CD4-positive, alpha-beta memory T cell (primary cell): ENCODE measurements at places on chromosomes 7 and 10. TPM values are rescaled to one million over a fixed set of nuclear protein-coding genes. Genes with fewer than 3 reads are reported as not detected.

- peaks cover 9% of the 10 kb centered on the region for H3K36me3 ChIP-seq
- H3K27ac ChIP-seq = no peak overlapping the region
- no peak overlapping the region for H3K4me3 ChIP-seq
- no peak for DNase-seq
- H3K27me3 ChIP-seq = no peaks in the 10 kb centered on the region
- H3K4me1 ChIP-seq = peaks cover 23% of the 10 kb centered on the region
Observed at GRCh38 chr10:110244550-110244949, 37.1 kb downstream of the MXI1 start.

DNA sequence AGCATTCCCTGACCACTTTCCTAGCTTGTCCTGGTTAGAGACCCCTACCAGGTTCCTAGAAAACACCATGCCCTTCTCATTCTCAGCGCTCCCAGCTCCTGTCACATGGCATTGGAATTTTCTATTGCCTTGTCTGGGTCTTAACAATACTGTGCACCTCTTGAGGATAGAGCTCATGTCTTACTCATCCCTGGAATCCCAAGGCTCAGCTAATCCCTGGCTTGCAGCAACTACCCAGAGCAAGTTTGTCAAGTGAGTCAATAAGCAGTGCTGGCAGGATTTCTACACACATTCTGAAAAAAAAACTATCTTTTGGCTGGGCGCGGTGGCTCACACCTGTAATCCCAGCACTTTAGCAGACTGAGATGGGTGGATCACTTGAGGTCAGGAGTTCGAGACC lies 11.7 kb upstream of the PRDX3 start:
- peaks cover 12% of the 10 kb centered on the region for H3K4me1 ChIP-seq
- H3K4me3 ChIP-seq = no peak overlapping the region
- no peak overlapping the region for H3K27ac ChIP-seq
- no peaks in the 10 kb centered on the region for H3K27me3 ChIP-seq
- H3K36me3 ChIP-seq = no peaks in the 10 kb centered on the region

DNA sequence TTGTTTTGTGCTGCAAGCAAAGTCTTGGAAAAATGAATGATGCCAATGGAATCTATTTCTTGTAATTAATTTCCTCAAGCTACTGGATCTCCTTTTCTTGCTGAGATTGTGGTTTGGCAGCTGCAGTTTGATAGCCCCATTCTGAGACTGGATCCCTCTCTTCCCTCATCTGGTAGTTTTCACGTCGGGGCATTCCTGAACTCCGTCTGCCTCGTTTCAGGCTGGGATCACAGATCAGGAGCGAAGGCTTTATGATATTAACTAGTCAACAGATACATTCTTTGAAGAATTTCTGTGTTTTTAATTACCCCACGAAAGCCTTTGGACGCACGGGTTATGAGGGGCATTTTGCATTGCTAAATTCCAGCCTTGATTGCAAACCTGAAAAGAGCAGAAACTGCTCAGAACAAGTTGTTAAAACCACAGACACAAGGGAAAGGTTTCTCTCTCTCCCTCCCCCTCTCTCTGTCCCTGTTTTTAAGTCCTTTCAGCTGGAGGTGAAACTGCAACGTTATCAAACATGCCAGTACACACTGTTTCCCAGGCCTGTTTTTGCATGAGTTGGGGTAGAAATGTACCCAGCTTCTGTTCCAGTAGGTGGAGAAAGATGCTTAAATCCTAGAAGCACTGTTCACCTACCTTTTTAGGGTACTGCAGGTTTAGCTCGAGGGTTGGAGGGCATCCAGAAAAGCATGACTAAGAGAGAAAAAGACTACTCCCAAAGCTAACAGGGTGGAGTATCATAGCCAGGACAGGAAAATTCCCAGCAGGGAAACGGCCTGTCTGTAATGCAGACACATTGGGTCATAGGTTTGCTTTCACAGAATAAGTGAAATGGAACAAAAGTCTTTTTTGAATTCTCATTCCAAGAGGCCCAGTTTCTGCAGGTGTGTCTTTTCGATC lies 124.3 kb downstream of the CUX1 start:
- H3K4me1 ChIP-seq = no peaks in the 10 kb centered on the region
- no peak overlapping the region for H3K27ac ChIP-seq
- no peak overlapping the region for H3K4me3 ChIP-seq
- H3K36me3 ChIP-seq = no peaks in the 10 kb centered on the region
- no peaks in the 10 kb centered on the region for H3K27me3 ChIP-seq

- H3K36me3 ChIP-seq = no peaks in the 10 kb centered on the region
- H3K27ac ChIP-seq = no peak overlapping the region
- DNase-seq = no peak
- H3K27me3 ChIP-seq = no peaks in the 10 kb centered on the region
- H3K4me1 ChIP-seq = no peaks in the 10 kb centered on the region
Observed at GRCh38 chr10:88162852-88163251, 299.4 kb downstream of the PTEN start.

DNA sequence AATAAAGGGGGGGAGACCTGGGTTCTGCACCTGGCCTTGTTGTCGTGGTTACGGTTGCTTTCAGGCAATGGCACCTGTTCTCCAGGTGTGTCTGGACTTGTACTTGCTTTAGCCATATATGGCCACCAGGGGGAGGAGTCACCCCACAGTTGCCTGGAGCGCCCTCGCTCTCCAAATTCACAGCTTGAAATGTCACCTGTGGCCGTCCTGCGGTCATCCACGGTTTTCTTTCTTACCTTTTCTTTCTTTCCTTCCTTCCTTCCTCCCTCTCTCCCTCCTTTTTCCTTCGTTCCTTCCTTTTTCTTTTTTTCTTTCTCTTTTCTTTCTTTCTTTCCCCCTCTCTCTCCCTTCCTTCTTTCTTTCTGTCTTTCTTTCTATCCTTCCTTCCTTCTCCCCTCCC lies 157.2 kb upstream of the ZNF92 start:
- H3K27ac ChIP-seq = no peak overlapping the region
- H3K4me1 ChIP-seq = no peaks in the 10 kb centered on the region
- peak; percentile 70 for DNase-seq

DNA sequence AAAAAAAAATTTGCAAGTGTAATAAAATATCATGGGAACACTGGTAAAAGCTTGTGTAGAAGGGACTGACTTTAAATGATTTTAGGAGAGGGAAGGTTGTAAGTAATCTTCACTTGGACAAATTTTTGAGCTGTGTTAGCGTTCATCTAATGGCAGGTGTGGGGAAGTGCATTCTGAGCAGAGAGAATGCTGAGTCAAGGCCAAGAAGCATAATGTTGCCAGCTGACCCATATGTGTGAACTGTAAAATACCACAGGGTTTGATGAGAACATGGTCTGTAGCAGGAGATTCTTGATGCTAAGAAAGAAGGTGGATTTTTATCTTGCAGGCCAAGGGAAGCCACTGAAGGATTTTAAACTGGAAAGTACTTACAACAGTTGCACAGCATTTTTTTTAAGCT lies 98.2 kb upstream of the ZNF32 start:
- no peaks in the 10 kb centered on the region for H3K27me3 ChIP-seq
- H3K4me1 ChIP-seq = no peaks in the 10 kb centered on the region
- H3K4me3 ChIP-seq = no peak overlapping the region
- no peak overlapping the region for H3K27ac ChIP-seq

GRCh38 chr7:128831178-128831993 lies 1.2 kb downstream of the FLNC start:
- DNase-seq = no peak
- H3K4me1 ChIP-seq = peaks cover 19% of the 10 kb centered on the region

- H3K4me3 ChIP-seq = no peak overlapping the region
- no peaks in the 10 kb centered on the region for H3K27me3 ChIP-seq
- H3K27ac ChIP-seq = no peak overlapping the region
- H3K4me1 ChIP-seq = no peaks in the 10 kb centered on the region
- no peak for DNase-seq
Observed at GRCh38 chr10:126301701-126302475, 86.4 kb downstream of the ADAM12 start.

- no peak for DNase-seq
- no peaks in the 10 kb centered on the region for H3K27me3 ChIP-seq
- H3K4me1 ChIP-seq = no peaks in the 10 kb centered on the region
- no peaks in the 10 kb centered on the region for H3K36me3 ChIP-seq
- no peak overlapping the region for H3K27ac ChIP-seq
Observed at GRCh38 chr10:67869996-67870395, 14.5 kb upstream of the SIRT1 start.

DNA sequence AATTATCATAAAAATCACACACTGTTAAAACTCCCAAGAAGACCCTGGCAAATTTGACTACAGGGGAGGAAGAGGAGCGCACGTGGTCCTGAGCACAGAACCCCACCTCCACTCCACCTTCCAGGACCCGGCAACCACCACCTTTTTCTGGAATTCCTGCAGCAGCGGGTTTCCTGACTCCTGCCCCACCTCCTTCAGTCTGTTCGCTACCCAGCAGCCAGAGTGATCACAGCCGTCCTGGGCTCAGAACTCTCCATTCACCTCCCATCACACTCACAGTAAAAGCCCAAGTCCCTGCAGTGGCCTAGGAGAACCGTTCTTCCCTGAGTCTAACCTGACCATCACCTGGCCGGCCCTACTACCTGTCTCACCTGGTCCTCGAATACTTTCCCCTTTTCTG lies 107.4 kb upstream of the FAM204A start:
- H3K4me1 ChIP-seq = no peaks in the 10 kb centered on the region
- DNase-seq = no peak
- no peaks in the 10 kb centered on the region for H3K27me3 ChIP-seq
- H3K36me3 ChIP-seq = no peaks in the 10 kb centered on the region
- H3K4me3 ChIP-seq = no peak overlapping the region

DNA sequence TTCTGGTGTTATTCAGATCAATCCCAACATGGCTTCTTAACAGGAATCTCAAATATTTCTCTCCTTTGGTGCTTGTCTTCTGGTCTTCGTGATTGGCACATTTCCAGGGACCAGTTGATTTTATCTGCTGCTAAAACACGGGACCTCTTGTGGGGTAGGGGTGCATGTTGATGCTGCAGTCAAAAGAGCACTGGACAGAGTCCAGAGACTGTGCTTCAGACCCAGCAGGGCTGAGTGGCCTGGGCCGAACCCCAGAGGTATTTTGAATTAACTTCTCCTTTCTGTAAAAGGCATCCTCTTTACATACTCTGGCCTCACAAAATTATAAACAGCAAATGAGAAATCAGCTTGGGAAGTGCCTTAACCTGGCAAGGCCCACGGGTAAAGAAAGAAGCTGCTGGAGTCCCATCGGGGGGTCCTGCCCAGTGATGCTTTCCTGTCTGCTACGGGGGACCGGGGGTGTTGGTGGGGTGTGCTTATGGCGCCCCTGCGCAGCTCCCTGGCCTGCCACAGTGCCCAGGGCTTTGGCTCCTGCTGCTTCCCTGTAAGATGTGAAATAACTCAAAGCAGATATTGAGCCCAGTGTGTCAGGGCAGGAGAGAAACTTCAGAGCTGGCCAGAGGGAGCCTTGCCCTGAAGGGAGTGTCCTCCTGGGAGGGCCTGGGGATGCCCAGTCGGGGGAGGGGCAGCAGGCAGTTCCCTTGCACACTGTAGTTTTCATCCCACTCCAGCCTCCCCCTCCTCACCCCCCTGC lies 230.5 kb downstream of the TCF7L2 start:
- no peaks in the 10 kb centered on the region for H3K27me3 ChIP-seq
- no peak for DNase-seq
- no peaks in the 10 kb centered on the region for H3K36me3 ChIP-seq
- H3K27ac ChIP-seq = no peak overlapping the region
- no peaks in the 10 kb centered on the region for H3K4me1 ChIP-seq

- no peaks in the 10 kb centered on the region for H3K27me3 ChIP-seq
- no peak overlapping the region for H3K4me3 ChIP-seq
- no peaks in the 10 kb centered on the region for H3K36me3 ChIP-seq
- H3K27ac ChIP-seq = no peak overlapping the region
- H3K4me1 ChIP-seq = no peaks in the 10 kb centered on the region
Observed at GRCh38 chr7:133183969-133184368, 68.9 kb upstream of the EXOC4 start.

DNA sequence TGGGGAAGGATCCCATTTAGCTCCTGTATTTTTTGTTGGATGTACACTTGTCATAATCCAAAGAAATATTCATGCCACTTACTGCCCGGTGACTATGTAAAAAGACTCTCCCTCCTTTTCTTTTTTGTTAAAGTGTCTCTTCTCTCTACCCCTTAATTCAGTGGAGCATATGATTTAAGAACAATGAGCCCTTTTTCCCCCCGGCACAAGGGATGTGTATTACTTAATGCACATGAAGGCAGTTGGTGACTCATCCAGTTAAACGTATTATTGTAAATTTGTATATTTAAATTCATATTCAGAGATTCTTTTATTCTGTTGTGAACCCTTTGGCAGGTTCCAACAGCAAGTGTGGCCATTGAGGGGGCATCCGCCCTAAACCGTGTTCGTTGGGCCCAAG lies 241.9 kb downstream of the SLC25A13 start:
- no peak overlapping the region for H3K27ac ChIP-seq
- no peak for DNase-seq
- H3K36me3 ChIP-seq = no peaks in the 10 kb centered on the region
- H3K4me3 ChIP-seq = no peak overlapping the region
- H3K4me1 ChIP-seq = peaks cover 10% of the 10 kb centered on the region
- H3K27me3 ChIP-seq = peaks cover 15% of the 10 kb centered on the region

DNA sequence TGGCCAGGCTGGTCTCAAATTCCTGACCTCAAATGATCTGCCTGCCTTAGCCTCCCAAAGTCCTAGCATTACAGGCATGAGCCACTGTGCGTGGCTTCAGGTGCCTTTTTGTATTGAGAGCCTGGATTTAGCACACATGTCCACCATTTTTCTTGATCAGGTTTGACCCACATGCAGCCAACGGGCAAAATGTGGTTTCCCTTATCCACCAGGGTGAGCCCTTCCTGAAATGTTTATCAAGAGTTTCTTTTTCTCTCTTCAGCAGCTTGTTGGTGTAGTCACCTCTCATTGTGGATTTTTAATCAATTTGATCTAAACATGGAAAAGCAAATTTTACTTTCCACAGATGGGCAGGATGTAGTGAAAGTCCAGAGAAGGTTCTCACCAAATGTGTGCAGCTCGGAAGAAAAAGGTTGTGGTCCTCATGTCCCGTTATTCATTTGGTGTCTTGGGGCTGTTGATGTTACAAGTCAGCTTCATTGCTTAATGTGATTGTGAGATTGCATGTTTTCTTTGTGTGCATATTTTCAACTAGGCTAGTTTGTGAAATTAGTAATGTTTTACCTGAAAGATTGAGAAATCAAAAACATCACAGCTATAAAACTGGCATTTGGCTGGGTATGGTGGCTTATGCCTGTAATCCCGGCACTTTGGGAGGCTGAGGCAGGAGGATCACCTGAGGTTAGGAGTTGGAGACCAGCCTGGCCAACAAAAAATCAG lies 28.9 kb downstream of the GUSB start:
- no peaks in the 10 kb centered on the region for H3K36me3 ChIP-seq
- DNase-seq = no peak
- no peaks in the 10 kb centered on the region for H3K4me1 ChIP-seq
- H3K4me3 ChIP-seq = no peak overlapping the region
- no peak overlapping the region for H3K27ac ChIP-seq

GRCh38 chr10:49115015-49115795 lies at the start of gene VSTM4:
Gene VSTM4, minus strand, starts transcription at chr10:49115522. Its CDS starts 37 bp downstream, at chr10:49115485.
- no peaks in the 10 kb centered on the region for H3K4me1 ChIP-seq
- no peaks in the 10 kb centered on the region for H3K36me3 ChIP-seq
- DNase-seq = no peak
- H3K27me3 ChIP-seq = peaks cover 3% of the 10 kb centered on the region
- no peak within 1 kb of the TSS for H3K27ac ChIP-seq

The NSMCE4A gene
- 74.8 TPM for total RNA-seq

The KIAA1549 gene
- 0.06 TPM for total RNA-seq

The OR6V1 gene
- not detected for total RNA-seq

The TMEM236 gene
- 0.17 TPM for total RNA-seq

The AUTS2 gene
- total RNA-seq = 32.1 TPM

The HPSE2 gene
- total RNA-seq = not detected

The AS3MT gene
- total RNA-seq = 2.3 TPM

The SPDYE5 gene
- not detected for total RNA-seq
